HCEC 1CT (cell line): ENCODE measurements at places on chromosomes 7 and 10.

DNA sequence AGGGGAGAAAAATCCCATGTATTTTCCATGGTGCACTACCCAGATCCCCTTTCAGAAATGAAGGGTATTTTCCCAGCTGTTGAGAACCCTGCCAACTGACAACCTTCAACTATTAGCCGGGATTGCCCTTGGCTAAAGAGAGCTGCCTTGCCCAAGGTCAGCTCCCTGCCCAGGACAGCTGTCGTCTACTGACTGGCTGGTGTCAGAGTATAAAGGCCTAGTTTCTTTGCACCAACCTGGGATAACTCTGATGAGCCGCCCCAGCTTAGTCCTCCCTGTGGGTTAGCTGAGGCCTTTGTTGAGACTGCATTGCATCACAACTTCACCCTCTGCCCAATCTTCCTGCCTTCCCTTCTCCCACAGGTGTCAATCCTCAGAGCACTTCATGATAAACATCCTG lies 147.2 kb upstream of the RHEB start:
- no peak for DNase-seq

GRCh38 chr7:159109653-159110035 lies 35.0 kb downstream of the VIPR2 start:
- no peak for DNase-seq

- DNase-seq: no peak
Measured at GRCh38 chr7:157009170-157009777, 1.2 kb downstream of the MNX1 start.

DNA sequence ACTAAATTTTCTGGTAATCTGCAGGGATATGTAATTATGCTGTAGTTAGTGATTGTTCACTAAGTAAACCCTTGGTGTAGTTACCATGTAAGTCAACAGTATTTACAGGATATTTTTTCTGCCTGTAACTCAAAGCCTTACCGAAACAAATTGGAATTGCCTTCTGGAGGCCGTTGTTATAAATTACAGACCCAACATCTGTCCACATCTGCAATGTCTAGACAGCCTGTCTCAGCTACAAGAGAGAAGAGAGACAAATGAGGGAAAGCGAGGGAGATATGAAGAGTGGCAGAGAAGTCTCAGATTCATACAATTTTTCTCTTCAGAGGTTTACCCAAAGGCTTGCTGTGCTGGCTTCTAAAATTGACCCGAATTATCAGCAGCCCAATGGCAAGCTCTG lies 23.7 kb upstream of the BTRC start:
- no peak for DNase-seq

GRCh38 chr7:99362801-99363200 lies 11.7 kb upstream of the ARPC1B start:
- DNase-seq: peak; percentile 83

- DNase-seq: no peak
Measured at GRCh38 chr10:28492116-28492920, 40.6 kb upstream of the WAC start.

DNA sequence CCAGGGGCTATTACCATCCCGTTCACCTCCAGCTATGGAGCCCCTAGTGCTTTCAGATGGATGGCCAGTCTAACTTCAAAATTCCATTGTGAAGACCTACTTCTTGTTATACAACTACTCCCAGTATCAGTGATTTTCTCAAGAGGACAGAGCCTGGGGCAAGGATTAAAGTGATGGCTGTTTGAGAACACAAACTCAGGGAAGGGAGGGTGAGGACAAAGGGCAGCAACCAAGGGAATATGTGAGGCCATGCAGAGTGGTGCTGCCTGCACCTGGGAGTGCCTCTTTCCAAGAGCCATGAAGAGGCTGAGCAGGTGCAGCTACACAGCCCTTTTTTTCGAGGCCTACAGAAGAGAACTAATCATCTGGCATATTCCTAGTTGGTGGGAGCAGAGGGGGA lies 303.5 kb upstream of the BMPER start:
- DNase-seq: no peak

GRCh38 chr7:2017481-2017891 lies 215.3 kb downstream of the MAD1L1 start:
- no peak for DNase-seq

DNA sequence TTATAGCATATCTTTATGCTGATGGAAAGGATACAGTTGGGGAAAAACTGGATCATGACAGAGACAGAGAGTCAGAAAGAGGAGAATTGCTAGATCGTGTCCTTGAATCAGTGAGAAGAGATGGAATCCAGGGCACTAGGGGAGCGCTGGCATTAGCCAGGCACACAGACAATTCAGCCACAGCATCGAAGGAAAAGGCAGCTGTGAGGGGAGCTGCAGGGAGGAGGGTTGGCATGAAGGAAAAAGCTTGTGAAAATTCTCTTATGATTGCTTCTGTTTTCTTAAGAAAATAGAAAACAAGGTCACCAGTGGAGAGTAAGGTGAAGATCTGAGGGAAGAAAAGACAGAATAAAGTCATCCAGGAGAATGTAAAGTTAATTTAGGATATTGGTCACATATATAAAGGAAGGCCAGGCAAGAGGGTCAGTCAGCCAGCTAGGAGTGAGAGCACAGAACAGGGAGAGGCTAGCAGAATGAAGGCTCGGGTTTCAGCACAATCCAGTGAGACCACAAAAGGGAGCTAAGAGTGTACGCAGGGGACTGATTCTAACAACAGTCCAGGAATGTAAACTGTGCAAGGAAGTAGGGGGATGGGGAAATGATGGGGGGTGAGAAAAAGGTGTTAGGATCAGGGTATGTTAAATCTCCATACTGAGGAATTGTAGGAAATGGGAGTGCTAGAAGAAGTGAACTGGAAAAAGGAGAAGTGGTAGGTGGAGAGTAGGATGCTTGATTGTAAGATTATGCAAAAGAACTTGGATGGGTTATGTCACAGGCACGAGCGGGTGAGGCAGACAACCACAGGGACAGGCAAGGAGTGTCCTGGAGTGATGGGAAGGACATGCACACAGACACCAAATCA lies 112.0 kb downstream of the RNF32 start:
- DNase-seq: peak; percentile 17

- no peak for DNase-seq
Measured at GRCh38 chr10:114242235-114242634, 3.2 kb downstream of the VWA2 start.

GRCh38 chr10:15515202-15515601 lies 144.1 kb upstream of the FAM171A1 start:
- DNase-seq: no peak

DNA sequence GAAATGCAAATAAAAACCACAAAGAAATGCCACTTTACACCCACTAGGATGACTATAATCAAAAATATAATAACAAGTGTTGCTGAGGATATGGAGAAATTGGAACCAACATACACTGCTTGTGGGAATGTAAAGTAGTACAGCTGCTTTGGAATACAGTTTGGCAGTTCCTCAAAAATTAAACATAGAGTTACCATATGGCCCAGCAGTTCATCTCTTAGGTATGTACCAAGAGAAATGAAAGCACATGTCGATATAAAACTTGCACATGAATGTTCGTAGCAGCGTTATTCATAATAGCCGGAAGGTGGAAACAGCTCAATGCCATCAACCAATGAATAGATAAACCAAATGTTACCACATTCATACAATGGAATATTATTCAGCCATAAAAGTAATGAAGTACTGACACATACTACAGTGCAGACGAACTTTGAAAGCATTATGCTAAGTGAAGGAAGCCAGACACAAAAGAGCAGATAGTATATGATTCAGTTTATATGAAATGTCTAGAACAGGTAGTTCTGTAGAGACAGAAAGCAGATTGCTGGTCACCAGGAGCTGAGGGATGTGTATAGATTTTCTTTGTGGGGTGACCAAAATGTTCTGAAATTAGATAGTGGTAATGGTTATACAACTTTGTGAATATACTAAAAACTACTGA lies 12.4 kb downstream of the BCAP29 start:
- DNase-seq: peak; percentile 98

DNA sequence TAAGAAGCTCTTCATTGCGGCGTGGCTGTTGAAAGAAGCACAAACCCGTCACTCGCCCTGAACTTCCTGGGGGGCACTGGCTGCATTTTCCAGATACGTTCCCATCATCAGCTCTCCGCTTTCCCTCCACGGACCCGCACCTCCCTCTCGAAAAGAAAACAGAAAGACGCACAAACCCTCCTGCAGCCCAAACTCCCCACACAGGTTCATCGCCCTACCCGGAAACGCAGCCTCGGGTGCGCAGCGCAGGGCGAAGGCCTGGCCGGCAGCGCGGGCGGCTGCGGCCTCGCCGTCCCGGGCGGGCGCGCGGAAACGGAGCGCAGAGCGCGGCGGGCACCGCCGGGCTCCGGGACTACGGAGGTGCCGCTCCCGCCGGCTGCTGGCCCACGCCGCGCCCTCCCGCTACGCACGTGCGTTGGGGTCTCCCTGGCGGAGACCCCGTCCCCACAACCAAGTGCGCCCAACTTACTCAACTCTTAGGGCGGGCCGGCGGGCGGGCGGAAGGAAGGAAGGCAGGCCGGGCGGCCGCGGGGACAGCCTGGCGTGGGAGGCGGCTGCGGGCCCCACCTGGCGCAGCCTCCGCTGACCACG lies 822 bp downstream of the ZNF800 start:
- peak; percentile 35 for DNase-seq

DNA sequence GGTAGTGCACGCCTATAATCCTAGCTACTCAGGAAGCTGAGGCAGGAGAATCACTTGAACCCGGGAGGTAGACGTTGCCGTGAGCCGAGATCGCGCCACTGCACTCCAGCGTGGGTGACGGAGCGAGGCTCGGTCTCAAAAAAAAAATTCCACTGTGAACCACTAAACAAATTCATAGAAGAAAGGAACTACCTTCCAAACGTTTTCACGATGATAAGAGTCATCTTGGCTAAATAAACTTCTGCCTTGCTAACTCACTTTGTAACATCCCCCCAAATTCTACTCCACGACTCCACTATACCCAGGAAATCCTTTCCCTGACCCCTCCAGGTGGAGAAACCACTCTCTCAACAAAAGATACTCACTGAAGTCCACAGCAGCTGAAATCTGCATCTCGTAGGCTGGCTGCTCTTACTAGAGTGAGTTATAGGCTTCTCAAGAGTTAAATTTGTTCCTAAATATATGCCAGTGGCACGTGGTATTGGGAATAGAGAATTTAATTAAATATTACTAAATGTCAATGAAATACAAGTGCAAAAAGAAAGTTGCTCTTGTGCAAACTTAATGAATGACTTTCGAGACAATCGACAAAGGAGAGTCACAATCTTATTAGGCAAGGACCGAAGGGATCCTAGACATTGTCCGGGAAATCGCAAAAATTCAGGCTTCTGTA lies 1.6 kb upstream of the GTF2I start:
- no peak for DNase-seq

GRCh38 chr10:126595160-126595559 lies 75.3 kb downstream of the C10orf90 start:
- no peak for DNase-seq

DNA sequence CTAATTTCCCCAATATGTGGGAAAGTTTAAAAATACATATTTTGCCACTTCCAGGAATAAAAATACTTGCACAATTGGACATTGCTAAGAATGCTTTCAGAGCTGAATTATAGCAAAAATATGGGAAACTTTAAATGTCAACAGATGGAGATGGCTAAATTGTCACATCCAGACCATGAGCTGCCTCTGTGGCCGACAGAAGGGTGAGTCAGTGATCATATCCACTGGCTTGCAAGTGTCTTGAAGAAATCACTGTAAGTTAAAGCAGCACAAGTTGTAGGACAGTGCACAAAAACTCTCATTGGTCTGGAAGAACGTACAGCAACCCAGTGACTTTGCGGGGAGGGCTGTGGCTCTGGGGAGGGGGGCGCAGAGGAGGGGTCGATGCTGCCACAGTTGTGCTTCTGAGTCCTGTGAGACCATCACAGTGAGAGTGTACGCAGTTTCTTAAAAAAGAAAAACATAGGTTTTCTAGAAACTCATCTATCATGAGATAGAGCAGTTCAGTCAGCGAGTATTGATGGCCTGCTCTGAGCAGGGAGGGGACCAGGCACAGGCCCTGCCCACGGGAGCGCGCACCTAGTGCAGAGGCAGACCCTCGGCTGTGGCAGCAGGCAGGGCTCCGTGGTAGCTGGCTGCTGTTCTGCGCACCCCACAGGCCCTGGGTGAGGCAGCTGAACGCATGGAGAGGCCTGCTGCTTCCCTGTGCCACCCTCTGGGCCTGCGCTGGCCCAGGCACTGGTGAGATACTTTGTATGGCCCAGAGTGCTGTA lies 25.5 kb downstream of the LRRC27 start:
- DNase-seq: no peak

DNA sequence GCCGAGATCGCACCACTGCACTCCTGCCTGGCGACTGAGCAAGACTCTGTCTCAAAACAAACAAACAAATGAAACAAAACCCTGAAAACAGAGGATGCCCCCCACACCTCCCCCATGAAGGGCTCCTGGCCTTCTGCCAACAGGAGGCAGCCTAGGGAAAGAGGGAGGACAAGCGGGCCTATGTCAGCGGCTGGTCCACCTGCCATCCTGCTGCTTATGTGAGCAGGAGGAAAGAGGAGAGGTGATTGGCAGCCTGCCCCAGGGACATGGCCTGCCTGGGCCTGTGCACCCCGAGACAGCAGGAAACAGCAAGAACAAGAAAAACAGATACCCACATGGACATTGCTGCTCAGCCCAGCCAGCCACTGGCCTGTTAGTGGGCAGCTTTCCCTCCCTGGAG lies 9.1 kb upstream of the ZNF316 start:
- DNase-seq: no peak

GRCh38 chr10:14556285-14556956 lies 218.3 kb downstream of the FAM107B start:
- DNase-seq: no peak

GRCh38 chr10:35336084-35336831 lies at the start of gene CCNY:
CCNY (plus strand) TSS chr10:35336509; CDS start chr10:35337054, 545 bp downstream.
- DNase-seq: peak; percentile 70

- DNase-seq: no peak
Measured at GRCh38 chr7:101968720-101969466, 151.5 kb downstream of the CUX1 start.

DNA sequence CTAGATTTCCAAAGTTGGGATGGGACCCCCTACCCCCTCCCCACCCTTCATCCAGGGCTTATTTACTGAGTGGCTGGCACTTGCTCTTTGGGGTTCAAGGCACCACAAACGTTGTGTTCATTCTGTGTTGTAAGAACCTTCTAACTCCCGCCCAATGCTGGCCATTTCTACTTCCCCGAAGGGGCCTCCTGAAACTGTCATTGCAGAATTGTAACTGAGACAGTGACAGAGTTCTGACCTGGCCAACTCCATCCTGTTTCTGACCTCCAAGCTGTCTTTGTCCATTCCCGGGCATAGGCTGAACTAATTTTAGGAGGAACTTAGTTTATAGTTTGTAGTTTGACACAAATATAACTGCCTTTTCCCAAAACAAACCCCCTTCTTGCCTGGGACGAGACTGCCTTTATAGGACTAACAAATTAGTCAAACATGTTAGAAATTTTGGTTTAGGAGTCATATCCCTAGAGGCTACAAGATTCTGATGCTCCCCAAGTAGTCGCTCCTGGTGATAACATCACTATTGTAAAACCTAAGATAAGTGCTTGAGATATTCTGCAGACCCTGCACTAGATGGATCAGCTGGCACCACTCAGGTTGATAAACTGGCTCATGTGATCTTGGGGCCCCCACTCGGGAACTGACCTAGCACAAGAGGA lies 34.8 kb upstream of the ZMIZ2 start:
- no peak for DNase-seq

- no peak for DNase-seq
Measured at GRCh38 chr10:70054902-70055301, 2.3 kb downstream of the MACROH2A2 start.
